Stimulated activated CD4-positive, alpha-beta T cell treated with anti-CD3 and anti-CD28 coated beads, TNF-alpha, amount 100 ng/mL, for 24 hours (primary cell): ENCODE measurements at places on chromosomes 11 and 22.

- DNase-seq = no peak
Observed at GRCh38 chr11:116465056-116465455, 307.7 kb downstream of the BUD13 start.

DNA sequence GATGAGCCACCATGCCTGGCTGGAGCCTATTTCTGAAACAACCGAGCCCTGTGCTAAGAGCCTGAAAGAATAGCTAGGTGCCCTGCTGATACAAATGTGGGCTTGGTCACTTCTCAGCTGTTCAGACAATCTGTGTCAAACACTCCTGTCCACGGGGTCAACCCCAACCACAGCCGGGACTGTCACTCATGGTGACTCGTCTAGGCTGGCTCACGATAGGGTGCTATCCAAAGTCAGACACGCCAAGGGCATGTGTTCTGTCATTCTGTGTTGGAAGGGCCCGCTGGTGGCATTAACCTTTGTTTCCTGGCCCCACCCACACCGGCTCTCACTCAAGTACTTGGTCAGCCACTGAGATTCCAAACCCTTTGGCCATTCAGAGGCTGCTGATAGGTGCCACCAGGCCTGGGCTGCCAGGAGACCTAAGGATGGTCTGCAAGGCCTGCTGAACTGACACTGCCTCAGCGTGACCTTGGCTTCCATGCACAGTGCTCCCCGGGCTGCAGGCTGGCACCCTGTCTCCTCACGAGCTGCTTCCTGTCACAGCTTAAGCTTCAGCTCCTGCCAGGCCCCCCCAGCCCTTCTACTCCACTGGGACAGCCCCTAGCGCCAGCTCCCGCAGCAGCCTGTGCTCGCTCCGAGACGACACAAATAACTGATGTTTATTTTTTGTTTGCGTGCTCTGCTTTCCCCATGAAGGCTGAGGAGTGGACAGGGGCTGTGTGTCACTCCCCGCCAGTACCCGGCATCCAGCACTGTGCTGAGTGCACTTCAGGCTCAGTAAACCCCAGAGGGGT is 14.2 kb upstream of the CDC42BPG start:
- DNase-seq = peak; percentile 40

DNA sequence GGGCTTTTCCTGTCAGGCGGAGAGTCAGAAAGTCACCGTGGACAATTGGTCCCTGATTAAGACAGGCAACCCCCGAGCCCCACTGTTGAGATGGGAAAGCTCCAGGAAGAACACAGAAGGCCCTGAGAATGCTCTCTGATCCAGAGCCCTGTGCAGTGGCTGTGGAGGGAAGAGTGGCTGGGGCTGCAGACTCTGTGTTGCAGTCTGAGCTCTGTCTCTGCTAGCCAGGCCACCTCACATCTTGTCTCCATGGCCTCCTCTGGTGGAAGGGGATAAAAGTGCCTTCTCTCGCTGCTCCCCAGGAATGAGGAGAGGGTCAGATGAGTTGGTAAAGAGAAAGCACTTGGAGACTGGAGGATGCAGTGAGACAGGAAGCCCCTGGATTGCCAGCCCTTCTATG is 141.2 kb downstream of the CEP164 start:
- no peak for DNase-seq

- DNase-seq = no peak
Observed at GRCh38 chr22:26608129-26608528, 9.7 kb downstream of the CRYBB1 start.

- no peak for DNase-seq
Observed at GRCh38 chr11:96088914-96089313, 165.0 kb upstream of the MTMR2 start.
